ENCODE measurements at places on chromosomes 1 and 21.
A peak's percentile ranks its signal among the peaks of the same experiment; 100 is the strongest.

- peak; percentile 61 for DNase-seq
Observed at GRCh38 chr21:44792702-44793591, 8.7 kb downstream of the UBE2G2 start.

GRCh38 chr21:27772816-27773215 lies 805.9 kb upstream of the ADAMTS5 start:
- DNase-seq, result no peak

- DNase-seq, result peak; percentile 49
Observed at GRCh38 chr1:36366091-36366661, 19.5 kb downstream of the STK40 start.

- no peak for DNase-seq
Observed at GRCh38 chr1:218377143-218377660, 32.1 kb downstream of the TGFB2 start.

DNA sequence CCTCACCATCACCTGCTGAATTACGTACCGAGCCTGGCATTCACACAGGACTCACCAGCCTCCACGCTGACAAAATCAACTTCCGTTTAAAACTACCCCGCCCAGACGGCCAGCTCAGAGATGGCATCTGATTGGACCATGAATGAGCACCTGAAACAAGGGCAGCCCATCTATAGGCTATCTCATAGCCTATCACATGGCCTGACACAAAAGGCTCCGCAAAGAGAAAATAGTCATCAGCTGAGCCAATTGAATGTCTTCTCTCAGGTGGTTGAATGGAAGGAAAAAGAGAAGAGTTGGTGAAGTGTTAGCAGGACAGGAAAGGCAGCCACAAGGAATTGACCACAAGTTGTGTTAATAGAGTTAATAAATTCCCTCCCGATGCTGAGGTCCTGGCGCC lies 50.6 kb upstream of the ZC3H12A start:
- DNase-seq, result no peak

DNA sequence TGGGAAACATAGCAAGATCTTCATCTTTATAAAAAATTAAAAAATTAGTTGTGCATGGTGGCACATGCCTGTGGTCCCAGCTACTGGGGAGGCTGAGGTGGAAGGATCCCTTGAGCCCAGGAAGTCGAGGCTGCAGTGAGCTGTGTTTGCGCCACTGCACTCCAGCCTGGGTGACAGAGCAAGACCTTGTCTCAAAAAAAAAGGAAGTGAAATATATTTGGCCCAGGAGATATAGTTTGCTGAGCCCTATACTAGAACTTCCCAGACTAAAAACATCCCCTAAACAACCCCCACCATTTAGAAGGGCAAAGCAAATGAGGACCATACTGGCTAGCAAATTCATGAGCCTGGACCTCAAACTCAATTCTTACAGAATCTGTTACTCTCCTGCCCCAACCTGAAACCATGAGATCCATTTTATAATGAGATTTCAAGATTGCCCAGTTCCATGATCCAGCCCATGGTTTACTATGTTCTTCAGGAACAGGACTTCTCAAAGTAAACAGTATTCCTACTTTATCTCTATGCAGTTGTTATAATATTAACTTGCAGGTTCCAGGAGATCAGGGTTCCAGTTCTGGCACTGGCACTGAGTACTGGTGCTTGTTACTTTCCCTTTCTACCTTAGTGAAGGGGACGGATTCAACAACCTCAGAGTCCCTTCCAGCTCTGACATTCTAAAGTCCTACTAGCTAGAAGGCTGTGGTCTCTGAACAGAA lies 48.9 kb upstream of the TADA1 start:
- DNase-seq, result no peak

DNA sequence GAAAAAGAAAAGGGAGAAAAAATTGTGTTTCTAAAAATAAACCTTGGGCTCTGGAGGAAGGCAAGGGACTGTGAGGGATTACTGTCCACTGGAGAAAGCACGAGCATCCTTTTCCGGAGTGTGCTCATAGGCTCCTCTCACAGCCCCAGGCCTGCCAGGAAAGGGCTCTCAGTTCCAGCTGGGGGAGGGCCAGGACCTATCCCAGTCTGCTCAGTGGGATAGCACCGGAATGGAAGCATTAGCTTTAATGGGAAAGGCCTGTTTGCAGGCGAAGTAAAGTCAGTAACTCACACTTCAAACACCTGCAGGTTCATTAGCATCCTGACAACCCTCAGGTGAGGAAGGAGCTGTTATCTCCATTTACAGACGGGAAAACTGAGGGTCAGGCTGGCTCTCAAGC lies 113.9 kb upstream of the USP24 start:
- DNase-seq, result no peak

DNA sequence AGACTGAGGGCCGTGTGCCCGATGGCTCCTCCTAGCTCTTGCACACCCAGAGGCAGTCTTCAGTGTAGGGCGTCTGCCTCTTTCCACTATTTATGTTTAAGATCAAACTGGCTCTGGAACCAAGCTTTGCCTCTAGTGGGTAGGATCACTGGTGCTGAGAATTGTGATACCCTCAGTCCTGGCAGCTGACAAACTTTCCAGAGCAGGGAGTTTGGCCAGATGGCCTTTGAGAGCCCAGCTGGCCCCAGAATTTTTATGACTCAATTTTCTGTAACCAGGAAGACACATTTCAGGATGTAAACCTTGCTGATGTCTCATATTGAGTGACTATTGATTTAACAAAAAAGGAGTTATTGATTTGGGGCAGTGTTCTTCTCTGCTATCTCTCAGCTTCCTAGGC lies 6.7 kb downstream of the COQ8A start:
- no peak for DNase-seq

- DNase-seq, result no peak
Observed at GRCh38 chr1:37922767-37923550, 23.9 kb downstream of the INPP5B start.
